Stomach (tissue), 19 donors: ENCODE measurements at places on chromosomes 11 and 22.

DNA sequence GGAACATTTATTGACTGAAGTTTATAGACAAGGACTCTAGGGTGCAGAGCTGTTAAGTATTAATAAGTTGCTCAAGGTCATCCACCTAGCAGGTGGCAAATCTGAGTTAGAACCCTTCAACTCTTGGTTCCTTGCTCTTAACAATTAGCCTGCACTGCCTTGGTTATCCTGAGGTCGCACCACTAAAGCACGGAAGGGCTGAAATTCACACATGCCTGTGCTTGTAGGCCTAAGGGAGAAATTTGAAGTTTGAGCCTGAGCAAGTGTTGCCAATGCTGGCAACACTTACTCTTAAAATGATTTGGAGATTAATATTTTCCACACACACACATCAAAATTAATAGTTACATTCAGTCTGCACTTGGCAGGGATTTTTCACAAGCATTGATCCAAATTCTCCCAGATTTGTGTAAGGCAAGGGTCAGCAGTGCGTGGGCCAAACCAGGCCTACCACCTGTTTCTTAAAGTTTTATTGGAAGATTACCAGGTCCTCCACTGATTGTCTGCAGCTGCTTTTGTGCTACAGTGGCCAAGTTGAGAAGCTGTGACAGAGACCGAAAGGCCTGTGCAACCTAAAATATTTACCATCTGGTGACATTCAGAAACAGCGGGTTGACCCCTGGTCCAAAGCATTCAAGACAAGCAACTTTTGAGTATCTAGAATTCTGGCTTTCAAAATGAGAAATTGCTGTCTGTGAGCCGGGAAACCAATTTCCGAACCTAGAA lies 16.3 kb downstream of the APOL5 start:
- DNase-seq: no peak

- DNase-seq: no peak
Measured at GRCh38 chr11:126189109-126189929, 22.1 kb downstream of the RPUSD4 start.

GRCh38 chr22:32804531-32805360 lies 3.2 kb downstream of the TIMP3 start:
- no peak for DNase-seq

GRCh38 chr11:8327761-8328192 lies 64.1 kb upstream of the LMO1 start:
- DNase-seq: no peak

- peak; percentile 49 for DNase-seq
Measured at GRCh38 chr11:129766898-129767604, 48.6 kb upstream of the TMEM45B start.

- no peak for DNase-seq
Measured at GRCh38 chr11:111162305-111162704, 83.2 kb upstream of the POU2AF2 start.

- DNase-seq: no peak
Measured at GRCh38 chr22:37133304-37134018, 16.3 kb downstream of the IL2RB start.

GRCh38 chr11:81870815-81871214 lies 862.8 kb downstream of the FAM181B start:
- DNase-seq: no peak

GRCh38 chr22:33022231-33022630 lies 36.0 kb downstream of the SYN3 start:
- DNase-seq: no peak

DNA sequence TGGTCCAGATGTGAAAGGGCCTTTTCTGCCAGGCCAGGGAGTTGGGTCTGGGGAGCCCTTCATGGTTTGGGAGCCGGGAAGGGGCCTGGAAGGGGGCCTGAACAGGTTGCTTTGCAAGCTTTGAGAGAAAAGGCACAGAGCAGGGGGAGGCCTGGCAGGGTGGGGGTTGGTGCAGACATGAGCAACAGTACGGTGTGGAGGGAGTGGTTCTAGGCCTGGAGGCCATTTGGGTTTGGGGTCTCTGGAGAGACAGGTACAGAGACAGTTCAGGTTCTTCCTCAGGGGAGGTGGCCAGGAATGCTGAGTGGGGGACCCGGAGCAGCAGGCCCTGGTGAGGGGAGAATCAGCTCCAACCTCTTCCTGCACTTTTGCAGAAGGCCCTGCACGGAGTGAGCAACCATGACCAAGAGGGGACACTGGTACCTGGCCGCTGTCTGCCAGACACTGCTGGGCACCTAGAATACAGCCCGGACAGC lies 1.4 kb downstream of the KDELR3 start:
- no peak for DNase-seq

DNA sequence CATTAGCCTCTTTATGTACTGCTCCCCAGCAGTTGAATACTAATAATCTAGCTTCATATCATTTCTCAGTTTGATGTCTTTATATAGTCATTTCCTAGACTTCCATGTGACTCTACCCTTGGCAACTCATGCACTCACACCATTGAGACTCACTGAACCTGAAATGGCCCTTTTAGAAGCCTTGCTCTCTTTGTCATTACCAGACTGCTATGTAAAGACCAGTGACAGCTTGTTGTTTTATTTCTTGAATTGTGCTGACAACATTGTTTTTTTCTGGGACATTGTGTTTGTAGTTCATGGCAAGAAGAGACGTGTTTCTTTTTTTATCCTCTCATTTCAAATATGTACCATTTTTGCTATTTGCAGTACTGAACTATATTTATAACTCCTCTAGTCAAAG lies 256.5 kb downstream of the CNTN5 start:
- no peak for DNase-seq

DNA sequence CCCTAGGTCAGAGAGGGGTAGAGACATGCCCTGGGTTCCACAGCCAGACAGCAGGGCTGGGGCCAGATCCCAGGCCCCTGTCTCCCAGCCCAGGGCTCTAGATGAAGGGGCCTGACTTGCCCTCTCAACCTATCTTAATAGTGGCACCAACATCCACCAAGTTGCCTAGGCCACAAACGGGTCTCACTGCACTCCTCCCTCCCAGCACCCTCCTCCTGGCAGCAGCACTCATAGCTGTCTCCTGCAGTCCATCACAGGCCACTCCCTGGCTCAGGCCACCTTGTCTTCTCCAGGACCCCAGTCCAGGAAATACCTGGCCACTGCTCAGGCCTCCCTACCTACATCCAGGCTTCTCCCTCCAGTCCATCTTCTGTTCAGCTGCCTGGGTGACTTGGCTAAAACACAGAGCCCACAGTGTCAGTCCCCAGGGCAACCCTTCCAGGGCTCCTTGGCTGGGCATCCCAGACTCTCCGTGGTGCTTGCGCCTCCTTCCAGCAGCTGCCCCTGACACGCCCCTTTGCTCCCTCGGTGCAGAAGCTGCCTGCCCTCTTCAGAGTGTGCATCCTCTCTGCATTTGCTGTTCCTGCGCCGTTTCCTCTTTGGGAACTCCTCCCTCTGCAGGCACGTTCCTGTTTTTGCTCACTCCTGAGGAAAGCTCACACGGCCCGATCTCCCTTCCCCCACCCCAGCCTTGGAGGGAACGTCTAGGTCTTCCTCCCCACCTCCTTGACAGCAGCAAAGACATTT lies 40.5 kb downstream of the LRRC32 start:
- peak; percentile 78 for DNase-seq

GRCh38 chr11:123762422-123762821 lies 8.1 kb upstream of the OR6X1 start:
- DNase-seq: no peak

DNA sequence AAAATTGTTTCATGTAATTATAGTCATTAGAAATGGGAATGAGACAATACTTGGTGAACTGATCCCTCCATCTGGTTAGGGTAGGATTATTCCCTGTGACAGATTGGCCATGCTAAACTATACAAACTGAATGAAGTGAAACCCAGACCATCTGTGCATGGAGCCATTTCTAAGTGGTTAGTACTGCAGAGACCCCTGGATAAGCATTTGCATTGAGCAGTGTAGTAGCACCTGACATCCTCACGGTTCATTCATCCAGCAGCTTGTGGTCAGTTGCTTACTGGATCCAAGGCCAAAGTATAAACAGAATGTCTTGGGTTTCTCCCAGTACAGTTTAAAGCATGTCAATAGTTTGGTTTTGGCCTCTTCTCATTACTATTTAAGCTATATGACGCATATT lies 93.8 kb upstream of the ARHGAP42 start:
- no peak for DNase-seq

GRCh38 chr11:66727282-66728037 lies 1.6 kb downstream of the SPTBN2 start:
- peak; percentile 67 for DNase-seq

GRCh38 chr22:41597635-41597953 lies 8.0 kb upstream of the PMM1 start:
- no peak for DNase-seq

DNA sequence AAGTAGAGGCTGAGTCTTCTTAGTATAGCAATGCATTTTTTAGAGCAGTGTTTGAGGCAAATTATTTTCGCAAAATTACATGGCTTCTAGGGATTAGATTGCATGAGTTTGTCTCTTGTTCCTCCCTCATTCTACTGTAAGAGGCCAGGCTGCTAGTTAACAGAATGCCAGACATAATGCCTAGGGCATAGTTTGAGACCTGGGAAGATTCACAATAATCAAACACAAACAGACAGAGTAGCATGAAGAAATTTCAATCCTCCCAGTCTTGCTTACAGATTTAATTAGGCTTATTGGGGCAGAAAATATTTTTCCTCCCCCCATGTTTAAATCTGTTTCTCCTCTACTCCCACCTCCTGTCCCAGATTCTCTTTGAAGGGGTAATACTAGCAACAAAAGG lies 48.3 kb downstream of the ARHGEF12 start:
- no peak for DNase-seq

GRCh38 chr11:9982127-9982795 lies 311.8 kb downstream of the SBF2 start:
- DNase-seq: no peak

- no peak for DNase-seq
Measured at GRCh38 chr11:7890417-7891172, 40.5 kb downstream of the OR10A6 start.

GRCh38 chr11:59102259-59102765 lies 4.7 kb upstream of the FAM111B start:
- DNase-seq: peak; percentile 65

DNA sequence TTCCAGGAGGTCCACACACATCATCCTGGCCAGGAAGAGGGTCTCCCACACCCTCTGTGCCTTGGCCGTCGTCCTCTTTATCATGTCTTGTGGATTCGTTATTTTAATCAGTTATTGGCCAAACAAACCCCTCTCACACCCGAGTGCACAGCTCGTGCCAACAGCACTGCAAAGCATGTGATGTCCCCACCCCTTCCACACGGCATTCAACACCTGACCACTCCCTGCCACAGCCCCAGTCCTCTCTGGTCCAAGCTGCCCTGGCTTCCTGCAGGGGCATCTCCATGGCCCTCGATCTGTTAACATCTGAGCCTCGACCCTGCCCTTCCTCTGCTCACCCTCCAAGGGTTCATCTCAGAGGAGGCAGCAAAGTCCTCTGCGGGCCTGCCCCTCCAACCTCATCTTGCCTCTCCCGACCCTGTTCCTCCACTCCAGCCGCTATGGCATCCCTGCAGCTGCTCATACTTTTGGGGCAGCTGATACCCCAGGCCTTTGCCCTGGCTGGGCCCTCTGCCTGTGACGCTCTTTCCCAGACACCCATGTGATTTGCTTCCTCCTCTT lies 14.0 kb downstream of the MYEOV start:
- DNase-seq: peak; percentile 51

DNA sequence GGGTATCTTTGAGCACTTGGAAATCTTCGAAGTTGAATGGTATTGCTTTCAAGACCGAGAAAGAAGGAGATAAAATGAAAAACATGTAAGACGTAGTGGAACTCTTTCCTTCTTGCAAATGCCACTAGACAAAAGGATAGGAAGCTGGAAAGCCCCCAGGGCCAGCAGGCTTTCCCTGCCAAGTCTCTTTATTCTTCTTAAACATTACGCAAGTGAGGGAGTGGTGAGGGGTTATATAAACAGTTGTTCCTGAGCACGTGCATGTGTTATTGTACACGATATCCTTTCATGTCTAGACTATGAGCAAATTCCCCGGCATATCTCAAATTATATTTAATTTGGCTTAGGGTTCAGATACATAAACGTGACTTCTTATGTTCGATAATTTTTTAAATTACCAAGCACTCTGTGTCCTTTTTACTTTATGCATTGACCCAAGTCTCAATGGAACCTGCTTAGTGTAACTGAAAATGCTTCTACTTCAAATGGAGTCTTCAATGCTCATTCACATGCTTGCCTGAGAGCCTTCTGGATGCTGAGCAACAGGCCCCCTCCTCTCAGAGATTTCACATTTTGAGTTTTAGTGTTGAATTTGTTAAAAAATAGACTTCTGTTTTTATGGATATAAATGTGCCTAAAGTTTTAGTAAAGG lies 59.0 kb downstream of the PPP2R1B start:
- peak; percentile 82 for DNase-seq

DNA sequence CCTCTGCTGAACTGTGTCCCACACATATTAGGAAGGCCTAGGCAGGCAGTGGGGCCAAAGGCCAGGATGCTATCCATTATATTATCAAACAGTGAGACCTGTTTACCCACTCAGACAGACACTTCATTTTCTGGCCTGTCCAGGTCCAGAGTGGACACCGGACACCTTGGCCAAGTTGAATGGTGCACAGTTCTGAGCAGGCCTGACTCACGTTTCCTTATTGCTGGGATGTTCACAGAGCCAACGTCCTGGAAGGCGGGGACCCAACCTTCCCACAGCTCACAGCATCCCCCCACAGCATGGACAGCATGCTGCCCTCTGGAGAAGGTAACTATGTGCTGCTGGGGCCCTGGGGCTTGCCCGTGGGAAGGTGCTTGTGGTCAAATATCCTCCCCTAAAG lies 86.6 kb downstream of the BTBD10 start:
- no peak for DNase-seq

GRCh38 chr22:24937114-24937513 lies 9.4 kb downstream of the LHFPL7 start:
- peak; percentile 51 for DNase-seq

- DNase-seq: no peak
Measured at GRCh38 chr11:89498845-89499448, 7.8 kb upstream of the NOX4 start.

DNA sequence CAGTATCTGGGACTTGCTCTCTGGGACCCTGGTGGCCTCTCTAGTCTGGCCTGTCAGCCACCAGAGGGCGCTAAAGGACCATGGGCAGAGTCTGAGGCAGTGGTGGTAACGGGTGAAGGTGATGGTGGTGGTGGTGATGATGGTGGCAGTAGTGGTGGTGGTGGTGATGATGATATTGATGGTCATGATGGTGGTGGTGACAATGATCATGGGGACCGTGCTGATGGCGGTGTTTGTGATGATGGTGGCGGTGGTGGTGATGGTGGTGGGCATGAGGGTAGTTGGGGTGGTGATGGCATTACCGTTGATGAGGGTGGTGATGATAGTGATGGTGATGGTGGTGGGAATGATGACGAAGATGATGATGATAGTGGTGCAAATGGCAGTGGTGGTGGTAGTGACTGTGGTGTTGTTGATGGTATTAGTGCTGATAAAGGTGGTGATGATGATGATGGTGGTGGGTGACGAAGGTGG lies 16.0 kb downstream of the TRPM5 start:
- peak; percentile 90 for DNase-seq

GRCh38 chr11:130068546-130068985 lies 1.1 kb upstream of the APLP2 start:
- no peak for DNase-seq
